ENCODE measurements at places on chromosomes 6 and 20.

- DNase-seq, result no peak
Measured at GRCh38 chr6:113190170-113190569, 667.0 kb upstream of the MARCKS start.

GRCh38 chr20:378961-379336 is 1.6 kb upstream of the TRIB3 start:
- no peak for DNase-seq

GRCh38 chr6:116070616-116071389 is 10.1 kb upstream of the FRK start:
- DNase-seq, result no peak

- DNase-seq, result no peak
Measured at GRCh38 chr6:157460182-157460999, 79.4 kb downstream of the ZDHHC14 start.

DNA sequence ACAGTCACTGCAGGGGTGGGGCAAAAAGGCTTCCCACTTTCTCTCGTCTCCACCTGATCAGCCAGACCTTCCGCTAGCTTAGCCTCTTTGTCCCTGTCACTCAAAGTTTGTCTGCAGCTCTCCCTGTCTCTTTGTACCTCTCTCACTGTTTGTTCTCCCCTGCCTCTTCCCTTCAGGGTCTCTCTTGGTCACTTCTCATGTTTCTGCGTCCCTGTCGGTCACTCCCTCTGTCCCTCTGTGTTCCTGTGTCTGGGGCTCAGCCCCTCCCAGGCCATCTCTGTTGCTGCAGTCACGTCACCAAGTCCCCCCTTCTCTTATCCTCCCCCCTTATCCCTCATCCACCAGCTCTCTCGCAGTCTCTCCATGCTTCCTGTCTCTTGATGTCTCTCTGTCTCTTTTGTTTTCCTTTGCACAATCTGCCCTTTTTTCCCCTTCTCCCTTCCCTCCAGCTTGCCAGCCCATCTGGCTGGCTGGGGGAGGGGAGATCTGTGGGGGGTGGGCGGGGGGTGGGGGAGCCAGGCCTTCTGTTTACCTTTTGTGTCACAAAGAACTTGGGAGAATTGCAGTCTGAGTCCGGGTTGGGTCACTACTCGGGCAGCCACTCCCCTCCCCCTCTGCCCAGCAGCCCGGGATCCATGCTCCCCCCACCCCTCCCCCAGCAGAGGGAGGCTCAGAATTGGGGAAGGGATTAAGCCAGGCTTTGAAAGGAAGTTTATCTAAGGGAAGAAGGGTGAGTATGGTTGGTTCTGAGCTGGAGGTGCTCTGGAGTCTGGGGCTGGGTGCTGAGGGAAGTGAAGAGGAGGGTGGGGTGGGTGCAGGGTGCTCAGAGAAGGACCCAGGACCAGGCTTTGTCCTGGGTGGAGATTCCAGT is 32.3 kb downstream of the FOXP4 start:
- no peak for DNase-seq

GRCh38 chr6:107361753-107362604 is 97.4 kb downstream of the PDSS2 start:
- no peak for DNase-seq

DNA sequence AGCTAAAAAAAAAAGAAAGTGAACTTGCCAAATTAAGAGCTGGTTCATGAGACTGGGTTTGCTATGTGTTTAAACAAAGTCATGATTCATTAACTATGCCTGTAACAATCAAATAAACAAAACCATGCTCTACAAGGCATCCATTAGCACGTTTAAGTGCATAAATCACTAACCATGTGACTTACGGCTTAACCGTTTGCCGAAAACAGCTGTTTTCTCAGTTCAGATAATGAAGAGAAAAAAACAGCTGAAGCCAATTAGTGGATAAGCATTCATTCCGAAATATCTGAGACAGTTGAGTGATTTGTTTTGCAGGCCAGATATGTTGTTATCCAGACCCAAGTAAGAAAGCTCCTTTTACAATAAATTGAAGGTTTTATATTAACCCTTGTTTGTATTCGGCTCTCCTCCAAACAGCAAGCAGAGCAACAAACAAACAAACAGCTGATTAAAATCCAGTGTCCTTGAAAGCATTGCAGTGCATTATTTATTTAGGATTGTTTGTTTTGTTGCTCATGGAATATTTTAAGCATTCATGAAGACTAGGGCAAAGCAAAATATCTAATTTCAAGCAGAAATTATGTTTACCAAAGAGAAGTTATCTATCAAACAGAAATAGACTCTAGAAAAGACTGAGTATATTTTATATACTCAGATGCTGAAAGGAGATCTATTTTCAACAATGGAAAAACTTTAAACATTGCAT is 343.5 kb downstream of the RFPL4B start:
- no peak for DNase-seq

Measured in T-helper 9 cell (primary cell).